ENCODE measurements at places on chromosomes 13 and 19.

GRCh38 chr13:51519771-51520216 lies 64.5 kb upstream of the WDFY2 start:
- no peak for DNase-seq

GRCh38 chr19:3392480-3392879 lies 26.1 kb downstream of the NFIC start:
- no peak for DNase-seq

DNA sequence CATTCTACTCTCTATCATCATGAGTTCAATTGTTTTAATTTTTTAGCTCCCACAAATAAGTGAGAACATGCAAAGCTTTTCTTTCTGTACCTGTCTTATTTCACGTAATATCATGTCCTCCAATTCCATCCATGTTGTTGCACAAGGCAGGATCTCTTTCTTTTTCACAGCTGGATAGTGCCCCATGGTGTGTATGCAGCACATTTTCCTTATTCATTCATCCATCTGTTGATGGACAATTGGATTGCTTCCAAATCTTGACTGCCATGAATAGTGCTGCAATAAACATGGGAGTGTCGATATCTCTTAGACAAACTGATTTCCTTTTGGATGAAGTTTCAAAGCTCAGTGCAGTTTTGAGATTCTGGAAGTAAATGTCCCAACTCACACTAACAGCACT lies 326.9 kb downstream of the FGF9 start:
- no peak for DNase-seq

DNA sequence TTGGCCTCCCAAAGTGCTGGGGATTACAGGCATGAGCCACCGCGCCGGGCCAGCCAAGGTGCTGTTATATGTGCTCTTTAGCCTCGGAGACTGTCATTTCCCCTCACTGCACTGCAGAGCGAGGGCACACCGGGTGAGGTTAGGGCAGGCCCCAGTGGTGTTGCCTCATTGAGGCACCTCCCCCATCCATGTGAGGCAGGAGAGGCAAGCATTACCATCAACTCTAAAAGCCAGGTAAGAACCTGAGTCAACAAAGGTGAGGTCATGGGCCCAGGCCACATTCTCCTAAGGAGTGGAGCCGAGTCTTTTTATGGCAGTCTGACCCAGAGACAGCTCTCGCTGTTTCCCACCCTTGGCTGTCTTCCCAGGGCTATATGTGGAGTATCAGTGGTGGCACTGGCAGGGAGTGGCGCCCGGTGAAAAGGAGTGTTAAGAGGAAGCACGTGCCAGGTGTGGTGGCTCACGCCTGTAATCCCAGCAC lies 10.9 kb downstream of the B3GNT8 start:
- no peak for DNase-seq

- DNase-seq, result no peak
Observed at GRCh38 chr19:31346184-31347059, 2.8 kb downstream of the TSHZ3 start.

GRCh38 chr13:23455401-23456185 lies 22.1 kb upstream of the SACS start:
- DNase-seq, result no peak

DNA sequence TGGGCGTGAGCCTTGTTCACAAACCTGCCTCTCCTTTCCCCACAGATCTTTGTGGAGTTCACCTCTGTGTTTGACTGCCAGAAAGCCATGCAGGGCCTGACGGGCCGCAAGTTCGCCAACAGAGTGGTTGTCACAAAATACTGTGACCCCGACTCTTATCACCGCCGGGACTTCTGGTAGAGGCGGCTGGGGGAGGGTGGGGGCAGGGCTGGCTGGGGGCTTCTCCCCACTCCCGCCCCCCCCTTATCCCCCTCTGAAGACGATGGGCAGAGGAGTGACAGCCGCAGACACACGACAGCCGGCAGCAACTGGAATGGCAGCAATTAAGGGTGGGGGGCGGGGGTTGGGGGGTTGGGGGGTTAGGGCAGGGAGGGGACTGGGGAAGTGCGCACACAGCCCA lies 1.1 kb upstream of the EPN1 start:
- no peak for DNase-seq

DNA sequence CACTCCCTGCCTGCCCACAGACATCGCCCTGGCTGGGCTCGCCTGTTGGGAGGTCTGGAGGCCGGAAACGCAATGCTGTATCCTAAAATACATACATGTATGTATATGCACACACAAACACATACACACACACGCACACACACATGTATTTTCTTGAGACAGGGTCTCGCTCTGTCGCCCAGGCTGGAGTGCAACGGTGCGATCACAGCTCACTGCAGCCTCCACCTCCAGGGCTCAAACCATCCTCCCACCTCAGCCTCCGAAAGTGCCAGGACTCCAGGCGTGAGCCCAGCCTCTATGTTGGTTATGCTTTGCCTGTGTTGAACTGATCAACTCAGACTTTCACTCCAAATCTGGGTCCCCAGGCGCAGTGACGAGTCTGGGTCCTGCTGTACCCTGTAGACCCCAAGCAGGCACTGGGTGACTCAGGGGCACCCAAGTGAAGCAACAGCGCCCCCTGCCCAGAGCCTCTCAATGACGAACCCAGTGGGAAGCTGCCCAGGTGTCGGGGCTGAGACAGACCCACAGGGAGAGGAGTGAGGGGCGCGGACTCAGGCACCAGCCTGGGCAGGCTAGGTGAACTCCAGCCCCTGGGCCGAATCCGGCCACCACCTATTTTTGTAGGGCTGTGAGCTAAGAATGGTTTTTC lies 27.4 kb upstream of the CACTIN start:
- DNase-seq, result no peak

DNA sequence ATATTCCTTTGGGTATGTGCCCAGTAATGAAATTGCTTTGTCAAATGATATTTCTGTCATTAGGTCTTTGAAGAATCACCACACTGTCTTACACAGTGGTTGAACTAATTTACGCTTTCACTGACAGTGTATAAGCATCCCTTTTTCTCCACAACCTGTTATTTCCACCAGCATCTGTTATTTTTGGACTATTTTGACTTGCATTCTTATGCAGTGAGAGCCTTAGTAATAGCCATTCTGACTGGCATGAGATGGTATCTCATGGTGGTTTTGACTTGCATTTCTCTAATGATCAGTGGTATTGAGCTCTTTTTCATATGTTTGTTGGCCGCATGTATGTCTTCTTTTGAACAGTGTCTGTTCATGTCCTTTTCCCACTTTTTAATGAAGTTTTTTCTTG lies 92.0 kb upstream of the SPATA13 start:
- DNase-seq, result no peak

- no peak for DNase-seq
Observed at GRCh38 chr13:75541287-75541686, 3.6 kb upstream of the COMMD6 start.

GRCh38 chr13:30608364-30608763 lies 9.4 kb upstream of the USPL1 start:
- DNase-seq, result no peak

DNA sequence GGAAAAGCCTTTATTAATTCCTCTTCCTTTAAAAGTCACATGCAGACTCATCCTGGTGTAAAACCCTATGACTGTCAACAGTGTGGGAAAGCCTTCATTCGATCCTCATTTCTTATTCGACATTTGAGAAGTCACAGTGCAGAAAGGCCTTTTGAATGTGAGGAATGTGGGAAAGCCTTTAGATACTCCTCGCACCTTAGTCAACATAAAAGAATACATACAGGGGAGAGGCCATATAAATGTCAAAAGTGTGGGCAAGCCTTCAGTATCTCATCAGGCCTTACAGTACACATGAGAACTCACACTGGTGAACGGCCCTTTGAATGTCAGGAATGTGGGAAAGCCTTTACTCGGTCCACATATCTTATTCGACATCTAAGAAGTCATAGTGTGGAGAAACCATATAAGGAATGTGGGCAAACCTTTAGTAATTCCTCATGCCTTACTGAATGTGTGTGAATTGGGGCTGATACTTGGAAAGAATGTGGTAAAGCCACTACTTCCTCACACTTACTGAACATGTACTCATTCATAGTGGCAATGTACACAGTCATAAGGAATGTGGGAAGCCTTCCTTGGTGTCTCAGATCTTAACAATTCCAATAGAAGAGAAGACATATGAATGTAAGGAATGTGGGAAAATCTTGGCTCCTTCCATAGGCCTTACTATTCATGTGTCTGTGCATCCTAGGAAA lies 18.8 kb downstream of the ZNF559 start:
- DNase-seq, result no peak

GRCh38 chr19:33199441-33200265 lies 5.5 kb downstream of the LRP3 start:
- DNase-seq, result no peak

DNA sequence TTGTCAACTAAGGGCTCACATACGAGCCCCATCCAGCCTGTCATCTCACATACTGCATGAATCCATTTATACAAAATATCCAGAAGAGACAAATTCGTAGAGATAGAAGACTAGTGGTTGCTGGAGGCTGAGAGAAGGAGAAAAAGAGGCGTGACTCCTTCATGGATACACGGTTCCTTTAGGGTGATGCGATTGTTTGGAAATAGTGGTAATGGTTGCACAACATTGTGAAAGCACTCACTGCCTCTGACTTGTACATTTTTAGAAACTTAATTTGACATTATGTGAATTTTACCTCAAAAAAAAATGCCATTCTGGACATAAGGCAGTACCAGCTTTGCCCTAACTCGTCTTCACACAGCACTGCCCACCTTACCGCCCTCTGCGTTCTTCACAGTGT lies 27.3 kb downstream of the IGFL1 start:
- DNase-seq, result no peak

DNA sequence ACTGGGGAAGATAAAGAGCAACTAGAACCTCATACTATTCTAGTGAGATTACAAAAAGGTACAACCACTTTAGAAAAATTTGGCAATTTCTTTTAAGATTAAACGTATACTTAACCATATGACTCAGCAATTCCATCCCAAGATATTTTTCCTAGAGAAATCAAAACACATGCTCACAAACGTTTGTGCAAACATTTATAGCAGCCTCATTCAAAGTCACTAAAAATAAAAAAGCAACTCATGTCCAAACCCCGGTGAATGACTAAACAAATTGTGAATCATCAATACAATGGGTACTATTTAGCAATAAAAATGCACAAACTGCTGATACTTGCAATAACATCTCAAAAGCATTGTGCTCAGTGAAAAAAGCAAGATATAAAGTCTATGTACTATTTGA lies 121.5 kb downstream of the FRY start:
- no peak for DNase-seq

- DNase-seq, result no peak
Observed at GRCh38 chr13:84303035-84303434, 420.8 kb upstream of the SLITRK1 start.

DNA sequence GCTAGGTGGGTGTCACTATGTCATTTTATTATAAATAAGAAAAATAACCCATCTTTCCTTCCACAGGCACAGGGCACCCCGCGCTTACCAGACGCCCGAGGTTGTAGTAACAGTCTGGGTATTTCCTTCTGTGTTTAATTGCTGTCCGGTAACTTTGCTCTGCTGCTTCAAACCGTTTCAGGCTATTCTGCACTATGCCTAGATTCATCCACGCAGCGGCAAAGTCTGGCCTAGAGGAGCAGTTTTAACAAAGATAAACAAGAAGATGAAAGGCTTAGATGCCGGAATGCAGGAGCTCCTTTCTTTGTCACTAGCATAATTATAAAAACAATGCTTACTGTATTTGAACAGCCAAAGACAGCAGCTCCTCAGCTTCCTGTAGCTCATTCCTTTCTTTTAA lies 36.9 kb upstream of the GGACT start:
- no peak for DNase-seq

GRCh38 chr13:97258801-97259200 lies 36.7 kb downstream of the MBNL2 start:
- DNase-seq, result no peak

- no peak for DNase-seq
Observed at GRCh38 chr13:41791056-41791455, 169.9 kb downstream of the VWA8 start.

- no peak for DNase-seq
Observed at GRCh38 chr19:31152906-31153305, 196.3 kb downstream of the TSHZ3 start.

GRCh38 chr13:35926859-35927530 lies 204.2 kb downstream of the DCLK1 start:
- no peak for DNase-seq

DNA sequence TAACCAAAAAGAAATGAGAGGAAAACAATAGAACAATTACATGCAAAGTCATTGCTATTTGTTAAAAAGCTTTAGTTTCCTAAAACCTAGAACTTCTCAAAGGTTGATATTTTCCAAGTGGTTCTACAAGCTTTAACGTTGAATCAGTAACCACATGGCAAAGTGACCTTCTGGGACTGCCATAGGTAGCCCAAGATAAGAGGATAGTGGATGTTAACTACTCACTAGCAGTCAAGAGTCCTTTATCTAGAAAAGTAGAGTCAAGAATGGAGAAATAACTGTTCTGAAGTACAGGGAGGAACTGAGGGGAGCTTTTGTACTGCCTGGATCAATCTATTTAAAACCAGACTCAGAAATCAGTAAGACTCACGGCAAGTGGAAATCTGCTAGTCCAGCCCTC lies 9.9 kb upstream of the SLC46A3 start:
- DNase-seq, result no peak

DNA sequence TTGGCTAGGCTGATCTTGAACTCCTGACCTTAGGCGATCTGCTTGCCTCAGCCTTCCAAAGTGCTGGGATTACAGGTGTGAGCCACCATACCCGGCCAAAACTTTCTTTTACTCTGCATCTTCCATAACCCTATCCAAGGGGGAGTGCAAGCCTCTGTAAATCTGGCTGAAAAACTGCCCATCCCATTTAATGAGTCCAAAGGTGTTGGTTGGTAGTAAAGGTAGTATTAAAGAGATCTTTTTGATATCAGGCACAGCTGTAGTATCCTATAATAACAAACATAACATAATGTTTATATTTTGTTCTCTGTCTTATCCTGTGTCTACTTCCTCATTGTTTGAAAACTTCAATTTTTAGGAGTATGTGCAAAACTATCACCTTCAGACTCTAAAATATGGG lies 559.8 kb upstream of the ATXN8OS start:
- DNase-seq, result no peak

GRCh38 chr19:16061943-16062342 lies 14.4 kb upstream of the TPM4 start:
- no peak for DNase-seq

DNA sequence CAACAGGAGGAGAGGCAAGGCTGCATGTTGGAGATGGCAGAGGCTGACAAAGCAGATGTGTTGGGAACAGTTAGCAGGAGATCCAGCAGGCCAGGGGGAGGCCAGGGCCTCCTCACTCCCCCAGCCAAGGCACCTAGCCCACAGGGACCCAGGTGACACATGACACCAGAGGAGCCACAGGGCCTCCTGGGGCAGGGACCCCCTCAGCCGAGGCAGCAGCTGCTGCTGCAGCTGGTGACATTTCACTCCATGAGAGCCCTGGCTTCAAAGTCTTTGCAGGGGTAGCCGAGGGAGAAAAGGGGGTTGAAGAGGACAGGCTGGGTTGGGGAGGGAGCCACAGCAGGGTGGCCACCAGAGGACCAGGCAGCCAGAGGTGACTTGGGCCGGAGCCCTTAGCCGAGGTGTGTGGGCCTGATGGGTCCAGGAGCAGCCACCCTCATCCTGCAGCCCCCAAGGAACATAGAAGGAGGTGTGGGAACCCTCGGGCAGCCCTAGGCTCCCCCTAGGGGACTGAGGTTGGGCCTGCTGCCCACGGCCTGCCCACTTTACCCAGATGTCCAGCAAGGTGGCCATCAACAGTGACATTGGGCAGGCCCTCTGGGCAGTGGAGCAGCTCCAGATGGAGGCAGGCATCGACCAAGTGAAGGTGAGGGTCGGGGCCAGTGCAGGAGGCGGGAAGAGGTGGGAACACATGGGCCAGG lies at the start of gene GNG14:
GNG14 (plus strand) TSS at position 503 of the 701 bp plus-strand sequence; CDS start at position 554, 51 bp downstream.
- no peak for DNase-seq

All from CD4-positive, alpha-beta T cell treated with Interleukin-6 at 100 ng/mL for 8 hours (primary cell).